Activated naive CD8-positive, alpha-beta T cell treated with anti-CD3 and anti-CD28 coated beads, Interleukin-2, amount 10 ng/mL, durations not matched to agents 7 days and 5 days (primary cell): ENCODE measurements at places on chromosomes 4 and X.
A peak's percentile ranks its signal among the peaks of the same experiment; 100 is the strongest.

GRCh38 chr4:78864405-78865024 is 74.7 kb downstream of the PAQR3 start:
- DNase-seq = no peak

GRCh38 chr4:189202182-189202868 is 738.3 kb upstream of the FRG1 start:
- DNase-seq = peak; percentile 34

- no peak for DNase-seq
Observed at GRCh38 chr4:25991340-25991739, 77.3 kb downstream of the SMIM20 start.

DNA sequence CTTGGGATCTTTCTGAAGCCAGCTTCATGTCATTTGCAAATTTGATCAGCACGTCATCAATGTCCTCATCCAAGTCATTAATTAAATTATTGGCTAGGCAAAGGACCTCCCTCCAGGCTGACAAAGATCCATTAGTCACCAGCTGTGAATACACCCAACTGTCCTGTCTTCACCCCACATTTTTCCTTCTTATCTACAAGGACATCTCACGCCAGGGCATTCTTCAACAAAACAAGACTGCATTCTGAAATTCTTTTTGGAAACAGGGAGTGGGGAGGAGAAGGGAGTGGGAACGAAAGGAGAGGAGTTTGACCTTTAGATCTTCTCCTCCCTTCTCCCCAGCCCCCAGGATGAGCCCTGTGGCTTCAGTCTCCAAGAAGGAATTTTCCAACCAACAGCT is 32.7 kb downstream of the NLGN3 start:
- DNase-seq = no peak

DNA sequence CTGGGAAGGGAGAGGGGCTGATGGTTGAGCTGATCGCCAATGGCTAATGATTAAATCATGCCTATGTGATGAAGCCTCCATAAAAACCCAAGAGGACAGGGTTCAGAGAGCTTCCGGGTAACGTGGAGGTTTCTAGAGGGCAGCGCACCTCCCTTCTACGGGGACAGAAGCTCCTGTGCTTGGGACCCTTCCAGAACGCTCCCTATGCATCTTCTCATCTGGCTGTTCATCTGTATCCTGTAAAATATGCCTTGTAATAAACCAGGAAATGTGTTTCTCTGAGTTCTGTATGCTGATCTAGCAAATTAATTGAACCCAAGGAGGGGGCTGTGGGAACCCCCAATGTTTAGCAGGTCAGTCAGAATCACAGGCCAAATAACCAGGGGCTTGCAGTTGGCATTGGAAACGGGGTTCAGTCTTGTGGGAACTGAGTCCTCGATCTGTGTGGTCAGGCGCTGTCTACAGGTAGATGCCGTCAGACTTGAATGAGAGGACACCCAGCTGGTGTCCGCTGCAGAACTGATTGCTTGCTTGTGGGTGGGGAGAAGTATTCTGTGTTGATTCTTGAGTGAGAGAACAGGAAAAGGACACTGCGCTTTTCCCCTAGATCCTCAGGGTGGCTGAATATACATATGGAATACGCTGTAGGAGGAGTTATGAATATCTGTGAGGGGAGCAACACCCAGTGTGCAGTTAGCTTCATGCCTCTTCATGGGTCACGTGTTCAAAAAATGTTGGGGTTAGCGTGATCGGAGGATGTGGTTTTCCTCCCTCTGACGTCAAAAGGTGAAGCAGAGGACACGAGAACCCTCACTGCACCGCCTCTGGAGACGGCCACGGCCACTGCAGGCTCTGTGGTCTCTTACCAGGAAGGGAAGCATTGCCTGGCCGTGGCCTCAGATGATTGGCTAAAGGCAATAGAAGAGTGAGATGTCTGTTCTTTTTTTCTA is 29.2 kb downstream of the HTT-AS start:
- DNase-seq = peak; percentile 79

- no peak for DNase-seq
Observed at GRCh38 chrX:78945186-78945912, at the start of gene P2RY10. Gene P2RY10 (plus strand): TSS chrX:78945391. CDS start chrX:78960521, 15,130 bp downstream.

DNA sequence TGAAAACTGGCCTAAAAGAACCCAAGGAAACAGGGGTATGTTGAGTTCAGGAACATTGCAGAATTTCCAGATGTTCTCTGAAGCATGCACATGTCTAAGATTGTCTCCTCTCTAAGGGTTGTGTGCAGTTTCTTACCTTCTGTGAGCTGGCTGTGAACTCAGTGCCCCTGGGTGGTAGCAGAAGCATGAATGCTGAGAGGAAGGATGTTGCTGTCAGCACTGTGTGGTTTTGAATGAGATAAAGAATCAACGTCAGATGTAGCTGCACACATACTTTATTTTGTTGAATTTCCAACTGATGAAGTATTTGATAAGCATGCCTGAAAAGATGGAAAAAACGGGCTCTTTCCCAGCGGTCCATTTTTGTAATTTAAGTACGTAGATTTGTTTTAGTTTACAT is 23.8 kb upstream of the CD38 start:
- DNase-seq = no peak

GRCh38 chr4:84498935-84499623 is at the start of gene NKX6-1:
Gene NKX6-1 (minus strand): TSS chr4:84499292. CDS start chr4:84498228, 1,064 bp downstream.
- DNase-seq = no peak

DNA sequence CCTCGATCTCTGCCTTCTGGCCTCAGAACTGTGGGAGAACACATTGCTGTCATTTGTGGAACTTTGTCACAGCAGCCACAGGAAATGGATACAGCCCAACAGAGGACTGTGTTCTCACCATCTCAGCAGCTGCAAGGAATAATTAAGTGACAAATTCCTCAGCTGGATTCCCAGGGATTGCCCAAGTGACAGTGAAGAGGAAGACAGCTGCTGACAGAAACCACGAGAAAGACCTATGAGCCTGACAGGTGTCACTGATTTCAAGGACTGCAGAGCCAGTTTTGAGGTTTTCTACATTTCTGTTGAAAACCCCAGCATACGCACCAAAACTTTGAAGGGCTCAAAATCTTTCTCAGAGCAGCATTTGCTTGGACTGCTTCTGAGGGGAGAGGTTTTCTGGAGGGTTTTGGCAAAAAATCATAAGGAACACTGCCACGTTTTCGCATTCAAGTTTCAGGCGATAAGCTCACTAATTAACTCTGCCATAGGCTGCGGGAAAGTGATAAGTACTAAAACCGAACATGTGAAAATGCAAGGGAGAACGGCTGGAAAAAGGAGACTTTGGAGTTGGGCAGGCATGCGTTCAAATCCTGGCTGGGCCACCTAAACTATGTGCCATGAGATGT is 88.8 kb downstream of the DRD5 start:
- DNase-seq = no peak

DNA sequence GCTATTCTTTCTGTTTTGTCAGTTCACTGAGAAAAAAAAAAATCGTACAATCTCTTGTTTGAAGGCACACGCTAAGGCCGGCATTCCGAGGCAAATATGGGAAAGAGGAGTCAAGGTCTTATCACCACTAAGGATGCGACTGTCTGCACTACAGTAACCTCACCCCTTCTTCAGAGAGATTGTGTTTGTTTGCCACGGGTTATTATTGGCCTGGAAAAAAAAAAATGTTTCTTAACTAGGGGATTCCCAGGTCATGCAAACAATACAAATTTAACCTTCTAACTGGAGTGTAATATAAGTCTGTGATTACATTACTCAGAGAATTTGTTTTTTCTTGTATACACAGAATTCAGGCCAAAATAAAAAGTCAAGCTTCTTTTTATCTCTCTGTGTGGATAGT is 168.3 kb downstream of the TMA16 start:
- no peak for DNase-seq

- no peak for DNase-seq
Observed at GRCh38 chrX:148135738-148136137, 154.6 kb downstream of the FMR1NB start.

- DNase-seq = no peak
Observed at GRCh38 chr4:144189121-144189520, 48.6 kb upstream of the GYPA start.

- no peak for DNase-seq
Observed at GRCh38 chrX:123771449-123772064, 38.7 kb upstream of the THOC2 start.

GRCh38 chr4:182384631-182385091 is 141.5 kb downstream of the TENM3 start:
- no peak for DNase-seq

- DNase-seq = no peak
Observed at GRCh38 chr4:117514391-117515175, 429.2 kb upstream of the TRAM1L1 start.

GRCh38 chr4:69214716-69215115 is at the start of gene UGT2B11:
Gene UGT2B11 (minus strand): TSS chr4:69214748. CDS start chr4:69214722, 26 bp downstream.
- no peak for DNase-seq

- no peak for DNase-seq
Observed at GRCh38 chrX:120653000-120653399, 23.1 kb upstream of the C1GALT1C1 start.

GRCh38 chrX:530726-531610 is 99.6 kb upstream of the SHOX start:
- DNase-seq = no peak

DNA sequence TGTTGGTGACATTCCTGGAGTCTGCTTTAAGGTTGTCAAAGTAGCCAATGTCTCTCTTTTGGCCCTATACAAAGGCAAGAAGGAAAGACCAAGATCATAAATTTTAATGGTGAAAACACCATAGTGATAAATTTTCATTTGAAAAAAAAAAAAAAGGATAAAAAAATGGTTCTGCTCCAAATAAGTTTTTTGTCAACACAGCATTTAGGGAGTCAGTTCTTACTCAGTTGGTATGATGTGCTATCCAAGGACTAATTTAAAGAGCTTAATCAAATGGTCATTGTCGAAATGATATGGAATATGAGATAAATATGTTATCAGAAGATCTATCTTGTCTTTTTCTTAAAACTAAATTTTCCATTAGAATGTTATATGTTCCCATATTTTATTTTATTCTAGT is 83.9 kb downstream of the PCDH18 start:
- no peak for DNase-seq

GRCh38 chr4:142519342-142519741 is 326.8 kb downstream of the INPP4B start:
- DNase-seq = no peak

- DNase-seq = no peak
Observed at GRCh38 chr4:173319696-173320095, 14.5 kb downstream of the HMGB2 start.

DNA sequence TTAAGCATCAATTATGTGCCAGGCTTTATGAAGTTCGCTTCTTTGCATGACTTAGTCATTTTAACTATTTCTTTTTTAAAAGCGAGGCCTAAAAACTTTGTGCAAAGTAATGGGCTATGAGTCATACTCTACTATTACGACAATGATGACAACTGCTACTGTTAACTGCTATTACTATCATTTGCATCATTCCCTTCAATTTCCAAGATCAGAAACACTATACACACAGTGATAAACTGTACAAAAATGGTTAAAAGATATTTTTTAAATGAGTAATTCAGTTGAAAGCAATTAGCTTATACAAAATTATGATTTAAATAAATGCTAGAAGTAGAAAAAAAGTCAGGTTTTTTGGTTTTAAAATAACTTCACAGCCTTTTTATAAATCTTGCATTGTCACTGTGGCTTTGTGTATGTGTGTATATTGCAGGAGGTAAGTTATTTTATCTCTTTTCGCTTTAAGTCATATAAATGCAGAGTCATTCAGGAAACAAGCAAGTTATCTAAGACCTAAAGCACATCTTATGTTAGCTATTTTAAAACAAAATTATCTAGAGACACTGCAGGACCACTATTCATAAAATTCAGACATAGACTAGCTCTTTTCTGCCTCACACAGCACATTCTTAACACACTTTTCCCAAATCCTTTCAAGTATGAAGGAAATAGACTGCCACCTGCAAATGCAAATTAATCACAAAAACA is 18.5 kb upstream of the CXCL3 start:
- DNase-seq = no peak

DNA sequence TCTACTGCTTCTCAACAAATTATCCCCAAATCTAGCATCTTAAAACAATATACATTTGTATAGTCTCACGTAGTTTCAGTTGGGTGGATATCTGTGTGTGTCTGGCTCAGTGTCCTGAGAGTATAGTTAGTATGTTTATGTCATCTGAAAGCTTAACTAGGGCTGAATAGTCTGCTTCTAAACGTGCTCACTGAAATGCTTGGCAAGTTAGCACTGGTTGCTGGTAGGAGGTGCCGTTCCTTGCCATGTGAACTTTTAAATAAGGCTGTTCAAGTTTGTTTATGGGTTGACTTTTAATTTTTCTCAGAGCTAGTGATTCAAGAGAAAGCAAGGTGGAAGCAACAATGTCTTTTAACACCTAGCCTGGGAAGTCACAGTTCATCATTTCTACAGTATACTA is 1673.6 kb downstream of the PCDH7 start:
- no peak for DNase-seq

DNA sequence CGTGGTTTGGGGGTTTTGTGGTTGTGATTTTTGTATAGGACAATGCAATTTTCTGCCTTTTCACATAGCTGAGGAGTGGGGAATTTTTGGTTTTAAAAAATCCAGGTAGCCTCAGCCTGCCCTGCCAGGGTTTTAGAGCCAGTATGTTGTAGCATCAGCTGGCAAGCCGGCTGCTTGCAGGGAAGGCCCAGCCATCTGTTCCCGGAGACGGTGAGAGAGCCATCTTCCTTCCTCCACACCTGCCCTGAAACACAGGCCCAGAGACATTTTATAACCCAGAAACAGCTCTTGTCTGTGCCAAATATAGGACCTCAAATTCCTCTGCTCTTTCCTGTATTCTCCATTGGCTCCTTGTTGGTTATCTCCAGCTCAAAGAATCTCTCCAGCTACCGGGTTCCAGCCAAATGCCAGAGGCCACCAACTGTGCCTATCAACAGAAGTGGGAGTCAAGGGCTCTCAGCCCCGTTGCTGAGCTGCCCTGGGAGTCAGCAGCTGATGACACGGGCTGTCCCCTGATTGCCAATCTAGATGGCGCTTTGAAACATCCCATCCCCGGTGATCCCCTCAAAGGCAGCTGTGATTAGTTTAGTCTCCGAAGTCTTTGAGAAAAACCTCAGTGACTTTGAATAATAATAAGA is 595.2 kb downstream of the MID1IP1 start:
- DNase-seq = no peak
